ENCODE measurements at places on chromosomes 6 and 20.

- no peak for DNase-seq
Measured at GRCh38 chr6:158185729-158186456, 17.7 kb downstream of the GTF2H5 start.

DNA sequence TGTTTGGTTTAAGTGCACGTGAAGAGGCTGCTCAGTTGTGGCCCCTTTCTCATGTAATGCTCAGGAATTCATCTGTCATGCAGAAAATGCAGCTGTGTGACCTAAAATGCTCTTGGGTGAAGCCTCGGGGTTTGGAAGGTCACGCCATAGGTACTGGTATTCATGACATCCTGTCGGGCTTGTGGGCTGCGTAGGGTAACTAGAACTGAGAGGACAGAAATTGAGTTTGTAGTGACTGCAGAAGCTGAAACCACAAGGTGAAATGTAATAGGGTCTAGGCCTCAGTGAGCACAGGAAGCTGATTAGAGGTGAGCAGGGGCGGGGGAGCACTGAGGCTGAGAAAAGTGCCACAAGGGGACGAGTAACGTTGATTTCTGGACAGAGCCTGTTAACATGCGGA is 128.8 kb downstream of the SOBP start:
- no peak for DNase-seq

DNA sequence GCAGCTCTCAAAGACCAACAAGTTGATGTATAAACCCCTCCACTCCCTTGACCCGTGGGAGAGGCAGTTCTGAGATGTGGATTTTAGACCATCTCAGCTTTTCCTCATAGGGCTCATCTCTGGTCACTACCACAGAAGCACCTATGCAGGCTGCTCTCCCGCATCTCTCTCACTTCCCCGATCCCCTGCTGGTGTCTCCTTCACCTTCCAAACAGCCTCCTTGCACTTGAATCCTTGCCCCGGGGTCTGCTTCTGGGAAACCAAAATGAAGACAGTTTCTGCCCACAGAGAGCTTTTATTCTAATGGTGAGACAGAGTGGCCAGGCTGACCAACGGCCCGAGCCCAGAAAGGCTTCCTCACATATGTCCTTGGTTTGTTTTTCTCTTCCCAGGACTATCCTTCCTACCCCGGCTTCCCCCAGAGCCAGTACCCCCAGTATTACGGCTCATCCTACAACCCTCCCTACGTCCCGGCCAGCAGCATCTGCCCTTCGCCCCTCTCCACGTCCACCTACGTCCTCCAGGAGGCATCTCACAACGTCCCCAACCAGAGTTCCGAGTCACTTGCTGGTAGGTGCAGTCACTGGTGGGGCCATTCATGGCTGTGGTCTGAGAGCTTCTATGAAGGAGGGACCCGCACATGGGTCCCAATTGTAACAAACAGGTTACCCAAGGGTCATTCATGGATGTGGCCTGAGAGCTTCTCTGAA is 179.3 kb downstream of the EYA2 start:
- no peak for DNase-seq

DNA sequence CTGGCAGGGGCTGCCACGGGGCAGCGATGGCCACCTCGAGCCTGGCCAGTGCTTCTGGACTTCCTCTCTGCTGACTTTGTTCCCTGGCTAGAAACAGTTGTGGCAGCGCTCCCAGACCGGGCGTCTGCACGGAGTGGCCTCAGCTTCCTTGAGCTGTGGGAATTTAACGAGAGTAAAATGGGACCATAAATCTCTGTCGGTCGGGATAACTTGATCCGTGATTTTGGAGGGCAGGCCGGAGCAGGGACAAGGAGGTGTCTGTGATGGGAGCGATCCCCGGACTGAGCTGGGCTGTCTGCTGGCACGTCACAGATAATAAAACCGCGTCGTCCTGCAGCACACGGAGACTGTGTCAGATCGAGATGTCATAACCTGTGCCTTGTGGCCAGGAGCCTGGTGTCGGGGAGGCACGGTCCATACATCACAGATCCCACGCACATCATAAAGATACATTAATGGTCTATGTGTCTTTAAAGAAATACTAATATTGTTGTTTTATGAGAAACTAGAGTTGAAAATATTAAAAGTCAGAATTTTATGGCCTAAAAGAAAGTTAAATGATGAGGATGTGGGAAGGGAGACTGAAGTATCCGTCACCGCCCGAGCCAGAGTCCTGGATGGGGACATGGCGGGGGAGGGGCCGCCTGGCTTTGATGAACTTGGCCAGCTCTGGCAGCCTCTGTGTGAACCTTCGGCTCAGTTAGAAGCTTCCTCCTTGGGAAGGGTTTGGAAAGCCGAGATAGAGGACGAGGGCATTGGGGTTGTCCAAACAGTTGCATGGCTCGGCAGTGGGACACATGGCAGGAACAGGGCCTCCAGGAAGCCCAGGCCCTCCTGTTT is 6.5 kb upstream of the RBBP8NL start:
- no peak for DNase-seq

DNA sequence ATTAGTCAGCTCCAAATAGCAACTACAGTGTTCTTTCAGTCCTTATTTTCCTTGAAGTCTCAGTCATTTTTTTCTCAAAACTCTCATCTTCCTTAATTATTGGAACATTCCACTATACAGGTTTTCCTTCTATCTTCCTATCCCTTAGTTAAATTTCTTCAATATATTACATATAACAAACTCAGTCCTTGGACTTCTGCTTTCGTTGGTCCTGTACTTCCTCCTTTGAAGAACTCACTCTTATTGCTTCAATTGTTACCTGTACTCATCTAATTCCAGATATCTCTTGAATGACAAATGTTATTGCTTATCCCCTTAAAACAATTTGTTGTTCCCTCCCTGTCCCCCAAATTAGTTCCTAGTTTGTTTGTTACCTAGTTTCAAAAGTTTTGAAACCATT is 67.7 kb upstream of the NOTCH4 start:
- no peak for DNase-seq

- DNase-seq = no peak
Measured at GRCh38 chr6:50030350-50030749, 8.6 kb upstream of the DEFB110 start.

DNA sequence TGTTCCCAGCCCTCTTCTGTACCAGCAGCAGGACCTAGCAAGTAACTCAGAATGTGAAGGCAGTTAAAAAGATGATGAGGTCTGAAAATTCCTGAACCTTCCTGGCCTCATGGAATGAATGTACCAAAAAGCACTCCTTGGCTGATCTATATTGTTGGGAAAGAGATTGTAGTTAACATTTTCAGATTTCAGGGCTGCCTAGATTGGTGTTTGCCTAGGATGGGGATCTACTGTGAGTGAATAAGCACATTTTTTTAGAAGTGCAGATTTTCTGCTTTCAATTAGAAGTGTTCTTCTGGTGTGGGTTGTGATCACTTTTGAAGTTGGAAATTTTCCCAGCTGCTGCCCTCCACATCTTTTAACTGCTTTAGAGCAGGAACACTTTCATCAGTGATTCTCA is 6.2 kb downstream of the MYLIP start:
- no peak for DNase-seq

DNA sequence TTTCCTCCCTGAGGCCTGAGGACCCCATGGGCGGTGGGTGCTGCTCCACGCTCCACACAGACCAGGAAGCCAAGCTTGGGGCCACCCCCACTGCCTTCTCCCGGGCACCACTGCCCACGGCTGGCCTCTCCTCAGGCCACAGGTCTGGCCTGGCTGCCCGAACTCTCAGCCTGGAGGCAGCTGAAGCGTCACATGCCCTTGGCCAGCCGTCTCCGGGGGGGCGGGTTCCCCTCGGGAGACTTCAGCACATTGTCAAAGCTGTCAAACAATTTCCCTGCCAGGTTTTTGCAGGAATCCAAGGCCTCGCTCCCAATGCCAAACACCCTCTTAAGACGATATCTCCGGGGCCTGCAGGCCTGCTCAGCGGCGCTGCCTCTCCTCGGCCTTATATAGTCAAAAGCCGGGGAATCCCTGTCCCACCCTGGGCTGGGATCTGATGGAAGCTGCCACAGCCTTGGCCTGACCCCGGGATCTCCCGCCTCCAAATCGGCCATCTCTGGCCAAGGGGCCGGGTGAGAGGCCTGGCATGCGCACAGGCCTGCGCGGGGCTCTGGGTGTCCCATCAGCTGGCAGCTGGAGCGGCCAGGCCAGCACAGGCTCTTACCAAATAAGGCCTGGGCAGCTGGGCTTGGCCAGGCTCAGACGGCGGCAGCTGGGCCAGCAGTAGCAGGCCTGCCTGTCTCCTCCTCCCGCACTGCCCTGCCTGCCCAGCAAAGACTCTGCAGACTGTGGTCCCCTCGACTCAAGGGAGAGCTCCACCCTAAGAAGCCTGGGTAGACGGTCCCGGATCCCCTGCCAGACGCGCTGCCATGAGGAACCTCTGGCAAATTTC is 49.7 kb downstream of the RBM38 start:
- peak; percentile 84 for DNase-seq

All from head of caudate nucleus (tissue), 42 donors.